ENCODE measurements at places on chromosomes 7 and 10.

GRCh38 chr10:12327074-12327473, 22.3 kb upstream of the CAMK1D start:
- DNase-seq: no peak

DNA sequence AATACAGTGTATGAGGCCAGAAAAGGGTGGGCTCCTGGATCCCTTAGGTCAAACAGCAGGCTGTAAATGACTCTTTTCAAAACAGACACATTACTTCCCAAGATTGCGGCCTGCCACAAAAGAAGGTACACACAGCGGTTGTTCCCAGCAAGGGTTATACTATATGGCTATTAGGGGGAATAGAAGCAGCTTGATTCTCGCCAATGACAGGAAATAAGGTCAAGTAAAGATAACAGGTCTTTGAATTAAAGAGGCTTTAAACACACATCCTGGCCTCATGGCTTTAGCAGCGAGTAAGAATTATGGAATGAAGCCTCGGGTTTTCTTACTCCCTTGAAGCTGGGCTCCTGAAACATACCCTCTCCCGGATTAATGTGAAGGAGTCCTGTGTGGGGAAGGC, 58.3 kb downstream of the CYP26A1 start:
- DNase-seq: no peak

- no peak for DNase-seq
Observed at GRCh38 chr10:86763404-86763803, 7.0 kb downstream of the BMPR1A start.

GRCh38 chr10:29106287-29106686, 182.6 kb upstream of the LYZL1 start:
- no peak for DNase-seq

DNA sequence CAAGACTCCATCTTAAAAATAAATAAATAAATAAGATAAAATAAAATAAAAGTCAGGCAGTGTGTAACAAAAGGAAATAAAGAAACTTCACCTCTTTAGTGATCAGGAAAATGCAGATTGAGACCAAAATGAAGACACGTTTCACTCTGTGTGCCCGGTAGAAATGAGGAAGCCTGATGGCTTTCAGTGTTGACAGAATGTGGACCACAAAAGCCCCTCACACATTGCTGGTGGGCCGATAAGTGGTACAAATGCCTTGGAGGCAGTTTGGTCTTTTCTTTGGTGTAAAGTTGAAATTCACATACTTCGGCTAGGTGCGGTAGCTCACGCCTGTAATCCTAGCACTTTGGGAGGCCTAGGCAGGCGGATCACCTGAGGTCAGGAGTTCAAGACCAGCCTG, 44.5 kb upstream of the PFKFB3 start:
- DNase-seq: no peak

- no peak for DNase-seq
Observed at GRCh38 chr10:100155936-100156335, 29.9 kb downstream of the ERLIN1 start.

- no peak for DNase-seq
Observed at GRCh38 chr7:152862856-152863255, 103.3 kb downstream of the ACTR3B start.
